ENCODE measurements at places on chromosomes 11 and 22.

GRCh38 chr11:31804312-31805036 lies 6.6 kb downstream of the PAX6 start:
- H3K27me3 ChIP-seq, result peaks cover 78% of the 10 kb centered on the region
- H3K4me3 ChIP-seq, result peak overlapping the region; percentile 38
- peaks cover 11% of the 10 kb centered on the region for H3K4me1 ChIP-seq
- no peak overlapping the region for H3K27ac ChIP-seq

DNA sequence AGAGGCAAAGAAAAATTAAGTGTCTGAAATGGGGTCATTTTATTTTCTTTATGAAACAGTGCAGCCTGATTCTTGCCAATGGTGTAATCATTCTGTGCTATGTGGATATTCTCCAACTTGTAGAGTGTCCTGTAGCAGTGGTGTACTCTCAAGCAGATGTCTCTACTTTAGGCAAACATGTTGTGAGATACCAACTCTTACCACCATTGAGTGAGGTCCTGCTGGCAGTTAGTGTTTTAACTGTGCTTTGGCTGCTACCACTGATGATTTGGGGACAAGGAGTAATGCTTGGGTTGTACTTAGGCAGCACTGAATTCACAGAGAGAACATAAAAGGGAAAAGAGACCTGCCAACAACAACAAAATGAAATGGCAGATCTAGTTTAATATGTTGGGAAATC lies 122.5 kb downstream of the APIP start:
- H3K4me1 ChIP-seq, result no peaks in the 10 kb centered on the region
- H3K27ac ChIP-seq, result no peak overlapping the region
- H3K36me3 ChIP-seq, result no peaks in the 10 kb centered on the region
- DNase-seq, result no peak
- no peaks in the 10 kb centered on the region for H3K27me3 ChIP-seq

GRCh38 chr11:26043665-26044064 lies 288.3 kb upstream of the ANO3 start:
- no peak overlapping the region for H3K4me3 ChIP-seq
- no peaks in the 10 kb centered on the region for H3K36me3 ChIP-seq
- DNase-seq, result no peak
- H3K27me3 ChIP-seq, result no peaks in the 10 kb centered on the region
- H3K4me1 ChIP-seq, result no peaks in the 10 kb centered on the region

GRCh38 chr11:13143486-13144297 lies 133.9 kb upstream of the BMAL1 start:
- H3K27me3 ChIP-seq, result no peaks in the 10 kb centered on the region
- DNase-seq, result no peak
- no peaks in the 10 kb centered on the region for H3K36me3 ChIP-seq
- H3K4me1 ChIP-seq, result no peaks in the 10 kb centered on the region

DNA sequence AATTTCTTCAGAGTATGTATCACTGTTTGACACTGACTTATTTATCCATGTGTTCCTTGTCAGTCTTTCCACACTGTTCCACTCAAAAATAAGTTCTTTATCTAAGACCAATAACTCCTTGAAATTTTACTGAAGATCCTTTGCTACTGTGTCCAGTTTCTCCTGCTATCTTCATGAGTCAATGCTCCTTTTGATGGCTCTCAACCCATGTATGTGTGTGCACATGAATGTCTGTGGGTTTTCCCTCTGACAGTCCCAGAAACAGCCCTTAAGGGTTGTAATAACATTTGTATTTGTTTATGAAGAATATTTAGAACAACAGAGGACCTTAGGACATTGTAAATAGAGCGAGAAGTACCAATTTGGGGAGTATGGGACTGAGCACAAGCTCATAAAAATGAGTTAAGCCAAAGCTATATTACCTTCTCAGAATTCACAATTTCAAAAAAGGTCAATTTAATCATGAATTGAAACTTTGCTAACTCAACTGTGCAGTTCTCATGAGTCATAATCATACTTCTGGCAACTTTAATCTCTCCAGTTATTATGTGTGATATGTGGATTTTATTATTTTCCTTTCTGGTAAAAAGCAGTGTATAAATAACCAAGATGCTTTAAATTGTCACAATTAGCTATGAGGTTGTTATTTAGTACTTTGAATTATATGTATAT lies 533.6 kb downstream of the CNTN5 start:
- DNase-seq, result no peak
- no peaks in the 10 kb centered on the region for H3K27me3 ChIP-seq
- no peaks in the 10 kb centered on the region for H3K36me3 ChIP-seq
- no peak overlapping the region for H3K4me3 ChIP-seq
- H3K27ac ChIP-seq, result no peak overlapping the region

- H3K36me3 ChIP-seq, result peaks cover 18% of the 10 kb centered on the region
- DNase-seq, result no peak
- peak overlapping the region; percentile 89 for H3K27ac ChIP-seq
- H3K4me3 ChIP-seq, result peak overlapping the region; percentile 63
- no peaks in the 10 kb centered on the region for H3K27me3 ChIP-seq
Observed at GRCh38 chr11:114308689-114309089, 12.5 kb downstream of the NNMT start.

DNA sequence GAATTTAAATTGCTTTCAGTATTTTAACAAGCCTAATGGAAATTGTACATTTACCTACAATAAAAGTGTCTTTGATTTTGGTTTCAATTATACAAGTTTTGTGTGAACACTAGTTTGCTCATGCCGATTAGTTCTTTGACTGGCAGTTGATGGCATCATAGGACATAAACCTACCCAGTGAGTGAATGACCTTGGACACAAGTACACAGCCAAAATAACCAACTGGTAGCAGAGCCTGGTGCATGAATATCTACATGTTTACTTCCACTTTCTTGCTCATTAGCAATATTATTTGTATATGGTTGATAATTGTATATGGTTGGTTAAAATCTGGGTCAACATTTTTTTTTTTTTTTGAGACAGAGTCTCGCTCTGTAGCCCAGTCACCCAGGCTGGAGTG lies 37.8 kb downstream of the STIM1 start:
- H3K36me3 ChIP-seq, result no peaks in the 10 kb centered on the region
- no peak for DNase-seq
- peaks cover 30% of the 10 kb centered on the region for H3K4me1 ChIP-seq
- H3K27ac ChIP-seq, result no peak overlapping the region
- H3K4me3 ChIP-seq, result no peak overlapping the region

- DNase-seq, result no peak
- H3K4me1 ChIP-seq, result peaks cover 10% of the 10 kb centered on the region
- no peak overlapping the region for H3K27ac ChIP-seq
- peaks cover 2% of the 10 kb centered on the region for H3K36me3 ChIP-seq
- no peaks in the 10 kb centered on the region for H3K27me3 ChIP-seq
Observed at GRCh38 chr11:119671051-119671450, 57.9 kb downstream of the NECTIN1 start.

DNA sequence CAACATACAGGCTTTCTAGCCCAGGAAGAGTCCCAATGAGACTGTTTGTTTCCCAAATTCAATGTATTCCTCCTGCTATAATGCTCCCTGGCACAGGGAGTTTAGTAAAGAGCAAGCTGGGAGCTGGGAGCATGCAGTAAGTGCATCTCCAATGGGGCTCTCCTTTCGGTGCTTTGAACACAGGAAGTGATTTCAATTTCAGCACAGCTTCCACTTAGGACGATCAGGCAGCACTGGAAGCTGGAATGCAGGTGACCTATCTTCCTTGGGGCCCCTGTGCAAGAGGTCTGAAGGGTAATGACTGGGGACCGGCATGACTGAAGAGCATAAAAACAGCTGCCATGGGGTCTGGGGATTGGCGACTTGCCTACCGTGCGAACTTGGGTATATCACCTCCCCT lies 76.0 kb downstream of the LARGE1 start:
- no peak for DNase-seq
- H3K4me1 ChIP-seq, result peaks cover 9% of the 10 kb centered on the region
- H3K4me3 ChIP-seq, result no peak overlapping the region
- H3K27ac ChIP-seq, result no peak overlapping the region
- H3K36me3 ChIP-seq, result no peaks in the 10 kb centered on the region
- no peaks in the 10 kb centered on the region for H3K27me3 ChIP-seq

GRCh38 chr11:60842668-60843600 lies 1.0 kb downstream of the CCDC86 start:
- H3K27ac ChIP-seq, result peak overlapping the region; percentile 47
- peaks cover 42% of the 10 kb centered on the region for H3K4me1 ChIP-seq
- DNase-seq, result no peak

GRCh38 chr11:61437496-61437895 lies 7.6 kb downstream of the SDHAF2 start:
- H3K36me3 ChIP-seq, result peaks cover 35% of the 10 kb centered on the region
- H3K27me3 ChIP-seq, result no peaks in the 10 kb centered on the region
- no peak overlapping the region for H3K27ac ChIP-seq
- DNase-seq, result no peak
- H3K4me1 ChIP-seq, result peaks cover 12% of the 10 kb centered on the region
- no peak overlapping the region for H3K4me3 ChIP-seq

Data from thoracic aorta (tissue), 2 donors.